ENCODE measurements at places on chromosomes 2 and 18.

- DNase-seq = no peak
These were observed 27.9 kb downstream of the PSMD1 start for GRCh38 chr2:231084565-231084964.

GRCh38 chr2:164868563-164869419 lies 27.2 kb upstream of the COBLL1 start:
- no peak for DNase-seq

DNA sequence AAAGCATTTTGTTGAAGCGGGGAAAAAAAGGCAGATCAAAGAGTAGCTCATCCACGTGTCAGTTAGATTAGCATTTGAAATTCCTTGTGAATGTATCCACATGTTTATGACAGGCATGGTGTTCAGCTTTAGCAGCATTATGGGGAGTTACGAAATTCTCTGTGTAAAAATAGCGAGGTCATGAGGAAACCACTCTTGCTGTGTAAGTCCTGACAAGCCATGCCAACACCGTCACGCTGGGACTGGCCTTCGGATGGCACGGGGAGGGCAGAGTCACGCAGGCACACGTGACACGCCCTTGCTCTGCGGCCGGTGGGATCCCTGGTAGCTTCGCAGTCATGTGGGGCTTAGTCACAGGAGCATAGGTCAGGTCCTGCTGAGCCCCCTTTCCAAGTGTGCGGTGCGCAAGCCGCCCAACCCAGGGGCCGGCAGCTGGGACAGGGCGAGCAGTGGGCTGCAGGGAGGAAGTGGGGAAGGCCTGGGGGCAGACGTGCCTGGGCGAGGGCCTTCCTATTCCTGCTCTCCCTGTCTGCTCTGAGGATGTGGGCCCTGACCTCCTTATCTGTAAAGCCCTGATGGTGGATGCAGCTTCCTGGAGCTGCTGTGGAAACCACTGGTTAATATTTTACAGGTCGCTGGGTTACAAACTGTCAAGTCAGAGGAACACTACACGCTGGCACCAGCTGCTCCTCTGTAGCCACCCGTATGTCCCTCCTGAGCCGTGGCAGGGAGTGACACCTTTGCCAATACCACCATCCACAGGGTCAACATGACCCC lies 18.0 kb downstream of the MBP start:
- peak; percentile 86 for DNase-seq

GRCh38 chr18:54828986-54829385 lies 709 bp downstream of the RAB27B start:
- no peak for DNase-seq

- no peak for DNase-seq
These were observed at the start of gene HOXD12 for GRCh38 chr2:176099728-176100546. TSS of gene HOXD12 (plus strand) at chr2:176099795. CDS start at chr2:176099802, 7 bp downstream.

DNA sequence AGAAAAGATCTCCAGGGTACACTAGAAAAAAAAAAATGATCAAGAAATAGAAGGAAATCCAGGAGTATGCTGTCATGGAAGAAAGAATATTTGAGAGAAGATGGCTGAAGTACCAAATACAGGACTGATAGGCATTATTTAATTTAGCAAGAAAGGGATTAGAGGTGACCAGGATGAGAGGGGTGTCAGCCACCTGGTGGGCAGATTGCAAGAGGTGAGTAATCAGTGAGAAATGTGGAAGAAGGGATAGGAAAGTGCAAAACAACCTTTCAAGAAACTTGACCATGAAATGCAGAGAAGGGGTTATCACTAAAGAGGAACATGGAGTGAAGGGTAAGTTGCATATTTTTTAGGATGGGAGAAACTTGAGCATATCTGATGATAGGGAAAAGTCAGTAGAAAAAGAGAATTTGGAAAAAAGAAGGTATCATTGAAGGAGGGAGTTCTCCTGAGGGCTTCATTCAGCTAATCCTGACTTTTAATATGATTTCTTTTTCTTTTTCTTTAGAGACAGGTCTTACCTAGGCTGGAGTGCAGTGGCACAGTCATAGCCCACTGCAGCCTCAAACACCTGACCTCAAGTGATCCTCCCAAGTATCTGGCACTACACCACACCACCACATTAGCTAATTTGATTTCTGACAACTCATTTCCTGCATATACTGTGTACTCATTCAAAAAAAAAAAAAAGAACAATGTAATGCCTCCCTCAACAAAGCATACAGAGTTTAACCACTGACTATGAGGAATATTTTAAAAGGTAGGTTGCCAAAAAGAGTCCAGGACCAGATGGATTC lies 101.3 kb downstream of the LRP2 start:
- peak; percentile 10 for DNase-seq

- no peak for DNase-seq
These were observed 171.7 kb upstream of the MYCN start for GRCh38 chr2:15768615-15769014.

GRCh38 chr2:239140346-239141020 lies 260.3 kb downstream of the HDAC4 start:
- no peak for DNase-seq

DNA sequence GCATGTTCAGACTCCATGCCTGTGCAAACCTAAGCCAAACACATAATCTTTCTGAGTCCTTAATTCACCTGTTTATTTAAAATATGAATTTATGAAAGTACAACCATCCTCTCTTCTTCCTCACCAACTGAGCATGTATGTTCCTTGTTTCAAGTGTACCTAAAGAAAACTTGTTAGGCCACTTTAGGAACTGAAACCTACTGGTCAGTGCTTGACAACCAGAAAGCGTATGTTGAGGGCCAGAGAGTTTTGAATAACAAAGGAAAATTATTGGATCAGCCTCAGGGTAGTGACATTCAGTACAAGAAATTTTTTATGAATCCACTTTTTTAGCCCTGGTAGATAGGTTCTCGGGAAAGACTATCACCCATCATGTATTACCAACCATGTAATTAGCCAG lies 847.6 kb upstream of the CELF4 start:
- no peak for DNase-seq

DNA sequence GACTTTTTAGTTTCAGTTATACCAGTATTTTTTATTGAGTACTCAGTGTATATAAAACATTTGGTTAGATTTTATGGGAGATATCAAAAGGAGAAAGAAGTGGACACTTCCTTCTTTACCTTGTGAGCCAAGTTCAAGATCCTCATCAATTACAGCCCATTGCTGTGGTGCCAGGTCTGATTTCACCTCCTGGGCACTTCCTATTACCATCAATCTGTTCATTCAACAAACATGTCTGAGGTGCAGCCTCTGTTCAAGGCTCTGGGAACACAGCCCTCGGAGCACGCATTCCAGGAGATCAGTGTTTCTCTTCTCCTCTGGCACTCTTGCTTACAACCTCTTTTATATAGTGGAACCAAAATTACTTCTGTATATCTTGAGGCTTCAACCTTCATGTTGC lies 171.4 kb upstream of the ALPP start:
- no peak for DNase-seq

GRCh38 chr2:104793966-104794365 lies 59.9 kb upstream of the POU3F3 start:
- no peak for DNase-seq

GRCh38 chr2:144470334-144470733 lies 49.6 kb downstream of the ZEB2 start:
- no peak for DNase-seq

- DNase-seq = no peak
These were observed 439.5 kb upstream of the ETAA1 start for GRCh38 chr2:66957677-66958076.

DNA sequence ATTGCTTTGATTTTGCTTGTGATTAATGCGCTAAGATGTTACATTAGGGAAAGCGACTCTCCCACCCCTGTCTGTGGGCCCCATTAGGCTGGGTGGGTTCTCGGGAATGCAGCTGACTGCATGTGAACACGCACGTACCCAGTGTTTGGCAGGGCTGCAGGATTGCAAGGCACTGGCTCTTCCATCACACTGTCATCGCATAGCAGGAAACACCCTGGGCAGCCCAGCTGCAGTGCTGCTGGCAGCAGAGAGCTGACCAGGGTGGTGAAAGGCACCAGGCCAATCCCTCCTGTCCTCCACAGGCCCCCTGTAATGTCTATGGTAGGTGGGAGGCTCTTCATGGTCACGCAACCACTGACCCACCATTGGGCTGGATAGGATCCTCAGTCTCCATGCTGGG lies 34.4 kb upstream of the FZD7 start:
- no peak for DNase-seq

Measured in SW480 (cell line).